ENCODE measurements at places on chromosomes 3 and 15.
A peak's percentile ranks its signal among the peaks of the same experiment; 100 is the strongest.

- DNase-seq, result no peak
Measured at GRCh38 chr3:121718205-121718846, 31.2 kb downstream of the GOLGB1 start.

DNA sequence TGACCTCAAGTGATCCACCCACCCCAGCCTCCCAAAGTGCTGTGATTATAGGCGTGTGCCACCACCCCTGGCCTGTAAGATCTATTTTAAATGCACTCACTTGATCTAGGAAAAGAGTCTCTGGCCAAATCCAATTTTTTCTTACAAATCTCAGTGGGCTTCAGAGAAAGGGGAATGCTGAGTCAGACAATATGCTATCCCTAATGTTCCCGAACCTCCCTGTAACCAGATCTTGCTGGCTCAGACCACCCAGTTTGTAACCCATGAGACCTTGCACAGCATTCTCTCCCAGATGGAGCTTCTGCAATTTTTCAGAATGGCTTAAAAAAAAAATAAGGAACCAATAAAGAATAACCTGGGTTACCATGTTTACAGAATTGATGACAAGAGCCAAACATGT, 205.8 kb downstream of the RYR3 start:
- no peak for DNase-seq

- peak; percentile 26 for DNase-seq
Measured at GRCh38 chr15:31440754-31441311, 114.2 kb downstream of the KLF13 start.

DNA sequence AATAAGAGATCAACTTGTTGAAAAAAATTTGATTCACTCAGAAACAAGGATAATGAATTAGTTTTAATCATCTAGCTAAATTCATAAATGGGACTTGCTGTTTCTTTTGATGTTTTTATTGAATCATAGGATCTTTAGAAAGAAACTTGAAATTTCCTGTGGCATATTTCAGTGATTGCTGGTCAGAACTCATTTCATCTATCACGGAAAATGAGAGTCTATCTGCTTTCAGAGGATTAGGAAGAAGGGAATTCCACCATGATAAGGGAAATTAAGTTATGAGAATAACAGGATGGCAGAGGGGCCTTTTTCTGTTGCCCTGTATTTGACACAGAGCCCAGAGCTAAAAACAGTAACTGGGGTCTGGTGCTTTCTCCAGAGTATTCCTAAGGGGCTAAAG, 44.9 kb upstream of the CCNL1 start:
- no peak for DNase-seq

GRCh38 chr3:139797724-139798343, 120.1 kb upstream of the NMNAT3 start:
- no peak for DNase-seq

GRCh38 chr3:13420045-13420830, at the start of gene NUP210:
TSS of gene NUP210 (minus strand) at chr3:13420322. CDS start at chr3:13420226, 96 bp downstream.
- DNase-seq, result no peak

DNA sequence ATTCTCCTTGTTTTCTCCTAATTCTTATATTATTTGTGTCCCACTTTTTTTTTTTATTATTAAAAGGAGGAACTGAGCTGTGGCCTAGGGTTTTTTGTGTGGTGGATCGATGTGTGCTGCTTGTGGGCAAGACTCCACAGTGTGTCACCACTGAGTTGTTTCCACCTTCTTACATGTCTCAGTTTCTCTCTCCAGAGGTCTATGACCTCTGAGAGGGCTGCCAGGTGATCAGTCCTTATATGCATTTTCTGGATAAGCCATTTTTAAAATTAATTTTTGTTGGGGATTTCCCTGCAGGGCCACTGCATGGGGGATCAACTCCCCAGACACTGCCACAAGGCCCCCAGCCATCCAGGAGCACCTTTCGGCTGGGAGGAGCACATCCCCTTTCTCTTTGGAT, 27.8 kb downstream of the IQCF6 start:
- DNase-seq, result no peak

DNA sequence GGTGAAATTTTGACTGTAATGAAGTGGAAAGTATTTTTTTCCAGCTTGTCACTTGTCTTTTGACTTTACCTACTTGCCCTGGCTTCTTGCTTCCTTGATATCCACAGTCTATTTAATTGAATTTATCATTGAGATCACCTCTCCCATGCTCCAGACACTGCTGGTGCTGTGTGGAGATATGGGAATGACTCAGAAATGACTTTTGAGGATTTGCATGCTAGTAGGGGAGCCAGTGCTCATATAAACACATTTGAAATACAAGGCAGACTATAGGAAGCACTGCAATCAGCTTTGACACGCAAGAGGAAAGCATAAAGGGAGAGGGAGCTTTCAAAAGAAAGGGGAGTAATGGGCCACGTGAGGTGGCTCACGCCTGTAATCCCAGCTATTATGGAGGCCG, 7.3 kb upstream of the TRPM1 start:
- DNase-seq, result no peak

DNA sequence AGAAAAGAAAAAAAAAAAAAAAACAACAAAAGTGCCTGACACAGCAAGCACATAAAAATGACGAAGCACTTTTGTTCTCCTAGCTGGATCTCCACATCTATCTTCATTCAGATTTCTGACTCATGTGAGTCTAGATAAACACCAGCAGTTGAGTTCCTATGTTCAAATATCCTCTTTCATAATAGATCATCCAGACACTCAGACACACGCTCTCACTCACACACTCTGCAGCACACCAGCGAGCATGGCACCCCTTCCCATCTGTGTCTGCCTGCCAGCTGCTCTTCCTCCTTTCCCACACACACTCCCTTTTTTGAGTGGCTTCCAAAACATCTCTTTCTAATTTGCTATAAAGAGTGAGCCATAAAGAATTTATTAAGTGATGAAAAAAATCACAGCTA, 19.8 kb upstream of the CELF6 start:
- DNase-seq, result no peak

DNA sequence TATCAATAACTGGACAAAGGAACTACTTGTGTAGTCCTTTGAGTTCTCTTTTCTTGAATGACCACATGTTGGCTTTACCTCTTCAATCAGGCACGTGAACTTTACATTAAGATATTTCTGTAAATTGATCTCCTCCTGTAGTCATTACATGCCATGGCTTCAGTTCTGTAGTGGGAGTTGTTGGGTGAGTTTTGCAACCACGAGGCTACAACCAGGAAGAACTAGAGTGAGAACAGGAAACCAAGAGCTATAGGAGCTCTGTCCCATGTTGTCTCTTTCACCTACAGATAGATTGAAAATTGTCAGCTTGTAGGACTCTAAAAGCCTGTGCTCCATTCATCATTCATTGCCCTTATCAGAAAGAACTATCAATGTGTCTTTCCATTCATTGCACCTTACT, 2.0 kb downstream of the RSRC1 start:
- DNase-seq, result no peak

GRCh38 chr15:80442728-80443403, 38.7 kb downstream of the ARNT2 start:
- DNase-seq, result no peak

- DNase-seq, result no peak
Measured at GRCh38 chr3:198043119-198043518, 83.1 kb downstream of the LMLN start.

GRCh38 chr3:24034464-24034863, 89.4 kb downstream of the NR1D2 start:
- no peak for DNase-seq

- no peak for DNase-seq
Measured at GRCh38 chr3:127639173-127640041, 10.4 kb downstream of the PODXL2 start.

Data from midbrain (tissue), 1 donor.